ENCODE measurements at places on chromosomes 2 and 18.
A peak's percentile ranks its signal among the peaks of the same experiment; 100 is the strongest.

- DNase-seq: no peak
These were observed 142.8 kb upstream of the LMAN1 start for GRCh38 chr18:59501920-59502273.

GRCh38 chr2:102002228-102002627 lies 10.5 kb downstream of the IL1R2 start:
- no peak for DNase-seq

GRCh38 chr18:50372743-50373142 lies 2.1 kb upstream of the SKA1 start:
- DNase-seq: no peak

DNA sequence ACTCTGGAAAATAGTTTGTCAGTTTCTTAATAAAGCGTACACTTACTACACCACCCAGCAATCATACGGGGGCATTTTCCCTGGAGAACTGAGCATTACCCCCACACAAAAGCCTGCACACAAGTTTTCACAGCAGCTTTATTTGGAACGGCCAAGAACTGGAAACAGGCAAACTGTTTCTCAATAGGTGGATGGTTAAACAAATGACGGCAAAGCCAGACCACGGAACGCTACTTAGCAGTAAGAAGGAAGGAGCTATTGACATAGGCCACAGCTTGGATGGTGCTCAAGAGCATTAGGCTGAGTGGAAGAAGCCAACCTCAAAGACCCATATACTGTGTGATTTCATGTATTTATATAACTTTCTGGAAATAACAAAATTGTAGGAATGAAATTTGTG lies 9.0 kb downstream of the MALL start:
- no peak for DNase-seq

DNA sequence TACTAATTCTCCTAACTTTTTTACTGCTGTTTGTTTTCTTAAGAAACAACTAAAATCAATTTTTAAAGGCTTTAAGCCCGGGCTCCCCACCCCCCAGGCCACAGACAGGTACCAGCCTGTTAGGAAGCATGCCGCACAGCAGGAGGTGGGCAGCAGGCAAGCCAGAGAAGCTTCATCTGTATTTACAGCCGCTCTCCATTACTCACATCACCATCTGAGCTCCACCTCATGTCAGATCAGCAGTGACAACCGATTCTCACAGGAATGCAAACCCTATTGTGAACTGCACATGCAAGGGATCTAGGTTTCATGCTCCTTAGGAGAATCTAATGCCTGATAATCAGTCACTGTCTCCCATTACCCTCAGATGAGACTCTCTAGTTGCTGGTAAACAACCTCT lies 517.0 kb downstream of the NRXN1 start:
- no peak for DNase-seq

- peak; percentile 31 for DNase-seq
These were observed 4.1 kb upstream of the VRK2 start for GRCh38 chr2:58042486-58042970.

DNA sequence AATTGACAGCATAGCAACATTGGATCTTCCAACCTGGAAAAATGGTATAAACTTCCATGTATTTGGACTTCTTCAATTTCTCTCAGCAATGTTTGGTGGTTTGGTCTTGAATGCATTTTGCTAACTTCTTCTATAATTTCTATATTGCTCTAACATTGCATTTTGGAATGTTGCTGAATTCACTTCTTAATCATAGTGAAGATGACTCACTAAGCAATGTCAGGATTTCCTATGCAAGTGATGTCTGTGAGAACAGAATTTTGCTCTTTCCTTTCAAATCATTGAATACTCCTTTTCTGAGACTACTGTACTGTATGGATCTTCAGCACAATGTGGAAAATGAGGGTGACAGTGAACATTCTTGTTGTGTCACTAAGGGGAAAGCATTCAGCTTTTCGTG lies 28.9 kb upstream of the CDH19 start:
- no peak for DNase-seq

- DNase-seq: no peak
These were observed 16.5 kb downstream of the DYNC1I2 start for GRCh38 chr2:171703574-171704347.

- no peak for DNase-seq
These were observed 226.7 kb downstream of the GULP1 start for GRCh38 chr2:188518381-188518780.

DNA sequence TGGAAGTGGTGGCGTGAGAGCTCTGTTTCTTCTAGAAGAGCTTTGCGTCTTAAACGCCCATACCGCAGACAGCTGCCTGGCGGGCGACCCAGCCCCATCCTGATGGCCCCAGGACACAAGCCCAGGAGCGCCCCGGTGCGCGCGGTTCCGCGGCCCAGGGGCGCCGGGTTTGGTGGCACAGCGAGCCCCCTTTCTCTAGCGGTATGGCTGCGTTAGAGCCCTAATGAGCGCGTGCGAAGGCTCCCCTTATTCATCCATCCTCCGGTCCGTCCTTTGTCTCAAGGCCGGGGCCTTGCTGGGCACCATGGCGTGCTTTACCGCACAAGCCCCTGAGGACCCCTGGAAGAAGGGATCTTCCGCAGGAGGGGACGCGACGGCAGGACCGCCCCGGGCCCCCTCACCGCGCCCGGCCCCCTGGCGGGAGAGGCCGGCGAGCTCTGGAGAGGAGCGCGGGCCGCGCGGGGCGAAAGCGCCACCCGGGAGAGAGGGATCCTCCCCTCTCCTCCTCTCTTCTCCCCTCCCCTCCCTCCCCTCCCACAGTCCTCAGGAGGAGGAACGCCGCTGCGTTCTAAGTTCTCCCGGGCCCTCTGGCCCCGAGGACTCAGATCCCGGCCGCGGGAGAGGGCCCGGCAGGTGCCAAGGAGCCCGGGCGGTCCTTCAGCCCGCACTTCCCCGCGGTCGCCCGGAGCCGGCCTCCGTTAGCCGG lies 626 bp upstream of the SLC1A4 start:
- peak; percentile 25 for DNase-seq

DNA sequence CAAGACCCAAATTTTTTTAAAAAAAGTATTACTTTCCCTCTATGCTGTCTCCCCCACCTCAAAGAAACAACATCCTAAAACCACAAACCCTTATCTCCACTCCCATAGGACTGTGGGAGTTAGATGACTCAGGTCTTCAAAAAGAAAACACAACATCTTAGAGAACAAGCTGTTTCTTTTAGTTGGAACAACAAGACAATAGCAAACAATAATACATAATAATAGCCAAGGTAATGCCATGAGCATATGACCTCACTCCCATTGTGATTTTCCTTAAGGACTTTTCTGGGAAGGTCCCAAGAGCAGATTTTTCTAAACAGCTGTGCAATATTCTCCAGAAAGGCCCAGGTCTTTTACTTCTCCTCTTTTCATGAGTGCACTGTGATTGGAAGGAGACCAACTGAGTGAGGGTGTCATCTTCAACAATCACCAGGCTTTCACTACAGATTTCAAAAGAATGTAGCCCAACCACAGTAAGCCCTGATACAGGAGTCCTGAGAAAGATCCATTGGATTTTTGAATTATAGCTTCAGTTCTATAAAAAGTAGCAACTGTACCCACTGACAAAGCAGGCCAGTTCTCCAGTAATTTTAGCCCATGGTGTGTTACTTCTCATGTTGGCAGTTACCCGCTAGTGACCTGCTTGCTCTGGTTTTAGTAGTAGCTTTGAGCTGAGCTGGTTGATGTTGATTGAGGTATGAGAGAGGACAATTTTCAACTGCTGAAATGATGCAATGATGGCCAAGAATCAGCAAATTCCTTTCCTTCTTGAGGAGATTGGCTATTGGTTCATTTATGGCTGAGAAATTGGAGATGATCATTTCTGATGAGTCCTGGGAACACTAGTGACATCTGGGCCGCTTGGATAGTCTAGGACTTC lies 144.5 kb upstream of the TCF4 start:
- DNase-seq: no peak

DNA sequence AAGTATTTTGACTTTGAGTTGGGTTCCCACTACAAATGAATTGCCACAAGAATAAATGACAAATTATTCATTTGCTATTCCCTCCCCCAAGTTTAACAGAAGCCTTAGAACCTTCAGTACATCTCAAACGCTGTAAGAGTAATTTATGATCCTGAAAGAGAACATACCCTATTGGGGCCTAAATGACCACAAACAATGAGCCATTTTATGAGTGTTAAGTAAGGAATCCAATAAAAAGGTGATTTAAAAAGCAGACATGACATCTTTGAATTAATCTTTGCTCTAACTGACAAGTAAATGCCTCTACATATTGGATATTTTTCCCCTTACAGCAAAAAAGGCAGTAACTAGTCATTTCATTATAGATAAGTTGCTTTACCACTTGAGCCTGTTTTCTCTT lies 136.9 kb downstream of the NRXN1 start:
- DNase-seq: no peak

DNA sequence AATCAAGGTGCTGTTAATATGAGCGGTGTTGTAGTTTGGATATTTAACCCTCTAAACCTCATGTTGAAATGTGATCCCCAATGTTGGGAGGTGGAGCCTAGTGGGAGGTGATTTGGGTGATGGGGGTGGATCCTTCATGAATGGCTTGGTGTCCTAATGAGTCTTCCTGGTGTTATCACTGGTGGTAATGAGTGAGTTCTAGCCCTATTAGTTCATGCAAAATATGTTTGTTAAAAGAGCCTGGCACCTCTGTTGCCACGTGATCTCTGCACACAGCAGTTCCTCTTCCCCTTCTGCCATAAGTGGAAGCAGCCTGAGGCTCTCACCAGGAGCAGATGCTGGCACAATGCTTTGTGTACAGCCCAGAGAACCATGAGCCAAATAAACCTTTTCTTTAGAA lies 158.4 kb downstream of the FMNL2 start:
- DNase-seq: no peak

- DNase-seq: no peak
These were observed 263.8 kb upstream of the CDH19 start for GRCh38 chr18:66867653-66868052.
